Activated CD4-positive, alpha-beta T cell treated with anti-CD3 and anti-CD28 coated beads for 1 hour (primary cell): ENCODE measurements at places on chromosomes 13 and 19.

- no peak for DNase-seq
Observed at GRCh38 chr13:20288561-20288960, 56.4 kb upstream of the GJB6 start.

- DNase-seq = no peak
Observed at GRCh38 chr13:78428646-78429045, 174.7 kb downstream of the POU4F1 start.

DNA sequence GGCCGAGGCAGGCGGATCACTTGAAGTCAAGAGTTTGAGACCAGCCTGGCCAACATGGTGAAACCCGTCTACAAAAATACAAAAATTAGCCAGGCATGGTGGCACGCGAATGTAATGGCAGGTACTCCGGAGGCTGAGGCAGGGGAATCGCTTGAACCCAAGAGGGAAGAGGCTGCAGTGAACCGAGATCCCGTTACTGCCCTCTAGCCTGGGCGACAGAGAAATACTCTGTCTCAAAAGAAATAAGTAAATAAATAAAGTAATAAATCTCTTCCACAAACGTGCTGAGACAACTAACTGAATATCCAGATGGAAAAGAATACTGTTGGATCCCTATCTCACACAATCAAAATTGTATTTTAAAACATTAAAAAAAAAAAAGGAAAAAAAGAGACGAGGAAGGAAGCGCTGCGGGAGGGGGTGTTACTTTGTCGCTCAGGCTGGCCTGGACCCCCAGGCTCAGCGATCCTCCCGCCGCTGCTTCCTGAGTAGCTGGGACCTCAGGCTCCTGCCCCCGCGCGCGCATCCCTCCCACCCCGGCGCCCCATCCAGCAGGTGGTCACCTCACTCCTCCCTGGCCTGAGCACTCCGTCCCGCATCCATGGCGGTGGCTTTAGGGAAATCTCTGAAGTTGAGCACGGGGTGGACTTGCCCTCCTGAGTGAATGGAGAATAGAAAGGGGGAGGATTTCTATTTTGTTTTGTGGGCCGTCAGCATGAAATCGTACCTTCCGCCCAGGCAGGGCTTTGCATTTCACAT is 628 bp upstream of the ZNF813 start:
- DNase-seq = no peak

- no peak for DNase-seq
Observed at GRCh38 chr19:51552996-51553725, 17.9 kb upstream of the ZNF175 start.

DNA sequence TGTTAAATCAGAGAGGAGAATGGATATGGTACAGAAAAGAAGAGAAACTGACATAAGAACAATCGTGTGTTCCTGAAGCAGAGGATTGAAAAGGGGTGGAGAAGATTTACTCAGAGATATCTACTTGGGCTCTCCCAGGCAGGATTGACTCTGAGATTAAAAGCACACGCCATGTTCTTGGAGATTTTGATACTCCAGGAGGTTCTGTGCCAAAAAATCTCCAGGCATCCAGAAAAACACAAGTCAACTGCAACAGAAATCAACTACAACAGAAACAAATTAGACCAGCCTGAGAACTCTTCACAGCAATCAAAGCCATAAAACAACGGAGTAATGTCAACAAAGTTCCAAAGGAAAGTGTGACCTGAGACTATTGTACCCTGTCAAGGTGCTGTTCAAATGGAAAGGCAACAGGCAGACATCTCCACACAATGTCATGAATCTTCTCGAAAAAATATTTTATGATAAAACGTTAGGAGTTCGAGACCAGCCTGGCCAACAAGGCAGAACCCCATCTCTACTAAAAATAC is 104.2 kb downstream of the UBL3 start:
- DNase-seq = no peak

DNA sequence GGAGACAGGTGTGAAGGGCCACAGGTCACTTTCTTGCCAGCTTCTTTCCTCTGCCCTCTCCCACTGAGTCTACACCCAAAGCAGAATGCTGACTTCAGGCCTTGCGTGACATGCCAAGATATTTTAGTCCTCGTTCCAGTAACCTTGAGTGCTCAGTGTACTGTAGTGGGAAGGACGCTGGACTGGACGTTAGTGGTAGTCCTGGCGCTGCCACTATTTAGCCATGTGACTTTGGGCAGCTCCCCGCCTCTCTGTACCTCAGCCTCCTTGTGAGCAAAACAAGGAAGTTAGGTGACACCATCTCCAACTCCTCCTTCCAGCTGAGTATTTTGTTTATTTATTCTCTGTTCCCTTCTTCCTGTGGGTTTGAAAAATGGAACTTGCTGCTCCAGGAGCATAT is 86.1 kb downstream of the FRY start:
- no peak for DNase-seq

DNA sequence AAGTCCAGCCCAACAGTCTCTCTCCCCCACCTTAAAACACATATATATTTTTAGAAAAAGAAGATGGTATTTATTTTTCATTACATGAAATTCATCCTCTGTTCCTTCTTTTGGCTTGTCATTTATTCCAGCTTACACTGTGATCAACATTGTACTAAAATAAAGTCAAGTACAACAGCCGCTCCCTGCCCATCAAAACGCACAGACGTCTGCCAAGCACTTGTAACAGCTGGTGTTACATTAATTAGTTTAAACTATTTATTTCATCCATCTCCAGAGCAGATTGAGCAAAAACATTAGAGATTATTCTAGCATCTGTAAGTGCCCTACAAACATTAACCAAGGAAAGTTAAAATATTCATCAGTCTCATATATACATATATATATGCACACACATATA is 350.5 kb downstream of the DACH1 start:
- no peak for DNase-seq

GRCh38 chr19:19445288-19445687 is 39.8 kb downstream of the GATAD2A start:
- DNase-seq = no peak

- no peak for DNase-seq
Observed at GRCh38 chr13:25088562-25089221, 7.2 kb upstream of the PABPC3 start.

GRCh38 chr13:62305756-62306155 is 890.1 kb upstream of the PCDH20 start:
- DNase-seq = no peak
